ENCODE measurements at places on chromosomes 2 and 18. TPM values are rescaled to one million over a fixed set of nuclear protein-coding genes. Genes with fewer than 3 reads are reported as not detected.

STEAP3 gene
- 27.4 TPM for total RNA-seq

BCL2L11 gene
- 8.0 TPM for total RNA-seq

RHOB gene
- total RNA-seq, result 161 TPM

RGPD3 gene
- total RNA-seq, result 0.59 TPM

NT5DC4 gene
- not detected for total RNA-seq

LRP1B gene
- not detected for total RNA-seq

GKN2 gene
- total RNA-seq, result not detected

UGT1A3 gene
- not detected for total RNA-seq

NYAP2 gene
- under 0.01 TPM for total RNA-seq

PSMA8 gene
- not detected for total RNA-seq

ADAM23 gene
- 0.29 TPM for total RNA-seq

RRM2 gene
- 7.4 TPM for total RNA-seq

UCN gene
- 0.36 TPM for total RNA-seq

GCG gene
- total RNA-seq, result not detected

FNDC4 gene
- total RNA-seq, result 21.4 TPM

LRRTM4 gene
- total RNA-seq, result under 0.01 TPM

CFAP65 gene
- total RNA-seq, result not detected

POMC gene
- total RNA-seq, result 0.59 TPM

HTR2B gene
- 5.3 TPM for total RNA-seq

PTH2R gene
- total RNA-seq, result under 0.01 TPM

SERPINB11 gene
- not detected for total RNA-seq

GRB14 gene
- total RNA-seq, result 0.88 TPM

CROCC2 gene
- total RNA-seq, result under 0.01 TPM

KIAA2012 gene
- not detected for total RNA-seq

RPRM gene
- total RNA-seq, result 0.36 TPM

ASXL2 gene
- total RNA-seq, result 15.0 TPM

HJURP gene
- total RNA-seq, result 3.5 TPM

Measured in osteoblast (primary cell).